ENCODE measurements at places on chromosomes 13 and 19. TPM values are rescaled to one million over a fixed set of nuclear protein-coding genes. Genes with fewer than 3 reads are reported as not detected.

The RGCC gene
- polyA plus RNA-seq, result 7.8 TPM

The CTXN1 gene
- 2.0 TPM for polyA plus RNA-seq

The TMEM259 gene
- 111 TPM for polyA plus RNA-seq

The NCAN gene
- not detected for polyA plus RNA-seq

The IGFL3 gene
- not detected for polyA plus RNA-seq

The ATP1A3 gene
- 0.11 TPM for polyA plus RNA-seq

The ZNF132 gene
- 3.2 TPM for polyA plus RNA-seq

The ZFP36 gene
- 4.8 TPM for polyA plus RNA-seq

The ZNF799 gene
- 0.63 TPM for polyA plus RNA-seq

The TNFSF11 gene
- polyA plus RNA-seq, result not detected

The NLRP4 gene
- polyA plus RNA-seq, result not detected

The PROZ gene
- polyA plus RNA-seq, result not detected

The CPAMD8 gene
- 1.1 TPM for polyA plus RNA-seq

The ELANE gene
- polyA plus RNA-seq, result 0.10 TPM

The PLK5 gene
- polyA plus RNA-seq, result not detected

The CASP14 gene
- polyA plus RNA-seq, result not detected

The PCDH17 gene
- not detected for polyA plus RNA-seq

The PDX1 gene
- polyA plus RNA-seq, result not detected

The CPB2 gene
- not detected for polyA plus RNA-seq

The ZNF418 gene
- polyA plus RNA-seq, result 2.5 TPM

Measured in BJ (cell line).